ENCODE measurements at places on chromosomes 2 and 18.

DNA sequence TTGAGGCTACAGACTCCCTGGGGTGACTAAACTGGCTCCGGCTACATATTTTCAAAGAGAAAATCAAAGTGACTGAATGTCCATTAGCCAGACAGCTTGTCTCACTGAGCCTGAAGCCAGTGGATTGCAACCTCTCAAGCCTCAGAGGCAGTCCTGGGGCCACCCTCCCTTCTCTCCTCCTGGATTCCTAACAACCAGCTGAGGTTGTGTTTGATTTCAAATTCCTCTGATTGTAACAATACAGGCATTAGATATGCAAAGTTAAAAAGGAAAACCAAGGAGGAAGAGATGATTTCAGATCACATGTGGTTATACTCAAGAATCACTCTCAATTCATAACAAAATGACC is 101.0 kb upstream of the LMAN1 start:
- peak; percentile 7 for DNase-seq

DNA sequence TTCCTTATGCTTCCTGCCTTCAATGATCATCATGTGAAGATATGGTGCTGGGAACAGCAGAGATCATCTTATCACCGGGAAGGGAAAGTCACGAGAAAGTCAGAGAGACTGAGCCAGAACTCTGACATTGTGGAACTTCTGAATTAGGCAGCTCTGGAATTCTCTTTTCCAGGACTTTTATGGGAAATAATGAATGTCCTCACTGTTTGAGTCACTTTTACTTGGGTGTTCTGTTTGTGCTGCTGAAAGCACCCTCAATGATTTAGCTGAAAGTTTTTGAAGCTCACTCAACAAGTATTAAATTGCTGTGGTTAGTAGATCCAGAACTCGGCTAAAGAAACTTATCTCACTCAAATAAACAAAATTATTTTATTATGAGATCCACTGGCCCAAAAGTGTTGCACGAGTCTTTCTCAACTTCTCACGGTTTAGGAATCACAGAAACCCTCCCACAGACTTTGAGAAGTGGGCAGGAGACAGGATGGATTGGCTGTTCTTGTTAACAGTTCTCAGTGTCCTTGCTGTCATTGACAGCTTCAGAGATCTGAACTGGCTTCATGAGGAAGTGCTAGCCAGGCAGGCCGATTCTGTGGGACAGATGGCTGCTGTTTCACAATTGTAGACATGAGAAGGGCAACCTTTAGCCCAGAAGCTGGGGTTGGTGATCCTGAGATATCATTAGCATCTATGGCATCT is 26.4 kb upstream of the ATRAID start:
- DNase-seq: peak; percentile 83

DNA sequence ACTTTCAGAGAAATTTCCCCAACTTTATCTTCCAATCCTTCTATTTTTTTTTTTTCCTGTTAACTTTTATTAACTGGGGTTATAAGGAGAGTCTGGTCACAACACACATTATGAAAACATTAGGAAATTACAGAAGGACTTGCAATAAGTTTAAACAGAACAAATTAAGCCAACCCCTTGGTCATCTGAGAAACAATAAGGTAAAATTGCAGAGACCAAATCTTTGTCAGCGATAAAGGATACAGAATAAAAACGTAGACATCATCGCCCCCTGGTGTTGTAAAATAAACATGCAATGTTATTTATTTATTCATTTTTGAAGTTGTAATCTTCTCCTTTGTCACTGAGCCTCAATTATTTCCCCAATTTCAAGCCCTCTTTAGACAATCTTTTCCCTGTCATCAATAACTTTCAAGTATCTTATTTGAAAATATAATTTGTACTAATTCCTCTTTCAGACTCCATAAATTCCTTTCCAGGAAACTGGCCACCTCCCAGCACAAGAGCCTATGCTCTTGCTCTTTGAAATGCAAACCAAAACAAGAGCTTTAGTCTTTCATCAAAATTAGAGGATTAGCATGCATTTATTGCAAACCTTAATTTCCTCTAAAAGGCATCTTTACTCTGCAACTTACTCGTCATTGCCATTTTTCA is 19.5 kb downstream of the G6PC2 start:
- DNase-seq: peak; percentile 18

DNA sequence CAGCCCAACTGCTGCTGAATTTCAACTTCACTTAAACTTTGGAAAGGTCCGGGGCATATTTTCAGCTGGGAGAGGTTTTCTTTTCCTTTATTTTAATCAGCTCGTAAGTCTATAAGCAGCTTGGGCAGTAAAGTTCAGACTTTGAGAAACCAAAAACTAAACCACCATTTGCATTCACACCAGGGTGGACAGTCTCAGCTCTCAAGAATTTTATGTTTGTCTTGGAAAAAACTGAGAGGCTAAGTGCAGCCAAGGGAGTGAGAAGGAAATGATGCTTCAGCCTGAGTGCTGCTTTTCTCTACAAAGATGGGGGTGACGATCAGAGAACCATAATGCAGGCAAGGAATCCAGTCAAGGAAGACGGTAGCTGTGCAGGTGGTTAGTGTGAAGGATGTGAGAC is 30.2 kb downstream of the MCFD2 start:
- DNase-seq: peak; percentile 68

GRCh38 chr18:74225193-74225840 is 66.4 kb downstream of the CYB5A start:
- DNase-seq: no peak

DNA sequence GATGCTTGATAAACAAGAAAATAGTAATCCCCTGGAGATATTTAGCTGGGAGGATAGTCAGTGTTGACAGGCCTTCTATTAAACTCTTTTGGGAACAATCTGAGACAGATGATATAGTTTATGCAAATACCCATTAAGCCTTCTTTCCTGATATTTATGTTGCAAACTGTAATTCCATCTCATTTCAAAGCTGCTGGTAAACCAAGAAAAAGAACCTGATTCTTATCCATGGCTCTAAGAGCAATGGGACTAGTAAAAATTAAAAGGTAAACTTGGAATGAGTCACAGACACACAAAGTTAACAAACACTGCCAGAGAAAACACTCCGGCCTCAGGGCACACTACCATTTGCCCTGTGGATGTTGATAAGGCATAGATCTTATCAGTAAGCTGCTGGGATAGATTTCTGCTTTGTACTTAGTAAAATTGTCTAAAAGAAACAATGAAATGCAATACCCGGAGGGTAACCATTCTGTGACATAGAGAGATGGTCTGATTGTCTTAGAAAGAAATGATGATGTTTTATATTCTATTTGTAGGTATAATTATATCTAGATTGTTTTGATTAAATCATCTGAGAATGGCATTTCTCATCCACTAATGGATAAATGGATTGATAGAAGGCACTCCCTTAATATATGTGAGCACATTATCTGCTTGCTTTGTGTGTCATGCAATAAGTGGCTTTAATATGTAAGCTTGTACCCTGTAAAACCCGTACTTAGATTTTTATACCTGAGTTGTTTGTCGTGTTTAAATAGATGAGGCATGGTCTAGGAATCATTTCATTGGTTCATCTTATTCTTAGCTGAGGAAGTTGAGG is 13.2 kb downstream of the GALR1 start:
- DNase-seq: no peak

DNA sequence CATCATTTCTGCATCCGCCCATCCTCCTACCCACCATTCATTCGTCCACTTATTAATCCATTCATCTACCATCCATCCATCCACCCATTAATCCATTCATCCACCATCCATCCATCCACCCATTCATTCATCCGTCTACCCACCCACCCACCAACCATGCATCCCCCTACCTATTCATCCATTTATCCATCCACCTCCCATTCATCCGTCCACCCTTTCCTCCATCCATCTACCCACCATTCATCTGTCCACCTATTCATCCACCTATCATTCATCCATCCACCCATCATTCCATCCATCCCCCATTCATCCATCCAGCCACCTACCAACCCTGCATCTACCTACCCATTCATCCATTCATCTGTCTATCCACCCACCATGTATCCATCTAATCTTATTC is 83.5 kb upstream of the MCFD2 start:
- DNase-seq: no peak

DNA sequence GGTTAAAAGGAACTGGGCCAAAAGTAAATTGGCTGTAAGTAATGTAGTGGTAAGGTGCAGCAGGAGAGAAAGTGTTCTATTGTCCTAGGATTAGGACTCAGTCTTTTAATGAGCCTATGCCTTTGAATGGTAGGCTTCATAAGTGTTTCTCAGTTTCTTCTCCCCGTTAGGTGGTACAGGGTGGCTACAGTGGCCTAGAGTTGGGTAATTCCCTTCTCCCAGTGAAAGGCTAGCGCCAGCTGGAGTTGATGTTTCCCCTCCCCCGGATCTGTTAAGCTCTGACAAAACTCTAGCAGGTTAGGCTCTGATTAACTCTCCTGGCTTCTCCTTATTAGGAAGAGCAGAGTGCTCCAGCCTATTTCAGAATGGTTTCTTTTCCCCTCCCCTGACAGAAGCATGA is 127.7 kb downstream of the DNAH6 start:
- no peak for DNase-seq

DNA sequence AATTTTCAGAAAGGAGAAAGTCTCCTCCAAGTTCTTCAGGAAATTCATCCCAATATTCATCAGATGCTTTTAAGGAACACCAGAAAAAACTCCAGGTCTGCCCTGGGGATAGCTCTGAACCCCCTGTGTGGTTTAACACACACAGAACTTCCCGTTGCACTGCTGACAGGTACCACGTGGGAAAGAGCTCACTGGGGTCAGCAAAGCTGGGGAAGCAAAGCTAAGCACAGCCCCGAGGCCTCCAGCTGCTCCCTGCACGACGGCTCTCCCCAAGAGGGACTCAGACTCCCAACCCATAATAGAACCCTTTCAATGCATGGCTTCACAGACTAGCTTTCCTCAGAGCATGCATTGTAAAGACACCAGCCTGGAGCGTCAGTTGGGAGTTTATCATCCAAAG is 28.0 kb downstream of the ADI1 start:
- no peak for DNase-seq

- no peak for DNase-seq
These were observed 119.8 kb downstream of the LRATD1 start for GRCh38 chr2:14752295-14752694.

- DNase-seq: peak; percentile 84
These were observed 41.1 kb downstream of the LIMS1 start for GRCh38 chr2:108575132-108575966.

Measured in fibroblast of skin of right quadriceps (primary cell).